ENCODE measurements at places on chromosomes 13 and 19. TPM values are rescaled to one million over a fixed set of nuclear protein-coding genes. Genes with fewer than 3 reads are reported as not detected.

Gene PGLYRP2
- polyA plus RNA-seq, result not detected

DNA sequence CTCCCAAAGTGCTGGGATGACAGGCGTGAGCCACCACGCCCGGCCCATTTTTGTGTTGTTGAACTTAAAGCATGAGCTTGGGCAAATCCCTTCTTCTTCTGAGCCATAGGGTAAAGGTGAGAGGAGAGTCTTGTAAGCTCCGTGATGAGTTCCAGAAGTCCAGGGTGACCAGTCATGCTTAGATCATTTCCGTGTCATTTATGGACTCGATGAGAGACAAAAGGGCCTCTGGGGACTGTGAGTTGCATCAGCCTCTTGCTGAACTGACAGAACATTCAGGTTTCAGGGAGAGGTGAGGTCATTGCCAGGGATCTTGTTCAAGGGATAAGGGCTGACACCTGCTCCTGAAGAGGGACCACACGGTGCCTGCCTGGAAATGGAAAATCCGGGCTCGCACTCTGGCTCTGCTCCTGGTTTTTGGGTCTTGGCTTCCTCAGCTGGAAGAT is 53.6 kb downstream of the GADD45B start:
- DNase-seq, result no peak

Gene TLE6
- 0.70 TPM for polyA plus RNA-seq

Gene GRIN2D
- polyA plus RNA-seq, result 1.4 TPM

DNA sequence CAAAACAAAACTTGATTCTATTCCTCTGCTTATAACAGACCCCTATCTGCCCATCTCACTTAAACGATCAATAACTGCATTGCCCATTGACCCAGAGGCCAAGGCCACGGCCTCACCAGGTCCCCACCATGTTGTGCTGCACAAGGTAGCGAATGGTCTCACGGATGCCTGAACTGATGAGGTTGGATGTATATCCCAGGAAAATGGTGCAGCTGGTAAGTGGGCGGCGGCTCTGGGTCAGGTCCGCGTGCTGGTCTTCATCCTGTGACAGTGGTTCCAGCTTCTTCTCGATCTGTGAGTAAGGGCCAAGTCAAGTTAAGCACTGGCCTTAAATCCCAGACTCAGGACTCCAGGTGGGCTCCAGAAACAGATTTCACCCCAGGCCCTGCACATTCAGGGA is 1.6 kb downstream of the DHPS start:
- DNase-seq, result no peak

GRCh38 chr19:51822325-51822724 is 27.4 kb downstream of the FPR3 start:
- DNase-seq, result no peak

DNA sequence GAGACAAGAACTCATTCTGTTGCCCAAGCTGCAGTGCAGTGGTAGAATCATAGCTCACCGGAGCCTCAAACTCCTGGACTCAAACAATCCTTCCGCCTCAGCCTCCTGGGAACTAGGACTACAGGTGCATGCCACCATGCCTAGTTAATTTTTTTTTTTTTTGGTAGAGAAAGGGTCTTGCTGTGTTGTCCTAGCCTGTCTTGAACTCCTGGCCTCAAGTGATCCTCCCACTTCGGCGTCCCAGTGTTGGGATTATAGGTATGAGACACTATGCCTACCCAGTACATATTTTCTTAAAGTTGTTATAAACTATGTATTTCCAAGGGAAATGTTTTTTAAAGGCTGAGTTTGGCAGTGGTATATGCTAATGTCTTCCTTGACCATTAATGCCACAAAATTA is 412.6 kb downstream of the KLF12 start:
- no peak for DNase-seq

Gene PSG5
- 0.42 TPM for polyA plus RNA-seq

GRCh38 chr19:15265850-15266248 is 33.6 kb upstream of the EPHX3 start:
- DNase-seq, result no peak

All from forelimb muscle (tissue), 1 donor.